Activated CD4-positive, alpha-beta T cell treated with anti-CD3 and anti-CD28 coated beads, Interleukin-2, amount 10 ng/mL, durations not matched to agents 24 days and 14 days (primary cell): ENCODE measurements at places on chromosomes 5 and 9. TPM values are rescaled to one million over a fixed set of nuclear protein-coding genes. Genes with fewer than 3 reads are reported as not detected.

DNA sequence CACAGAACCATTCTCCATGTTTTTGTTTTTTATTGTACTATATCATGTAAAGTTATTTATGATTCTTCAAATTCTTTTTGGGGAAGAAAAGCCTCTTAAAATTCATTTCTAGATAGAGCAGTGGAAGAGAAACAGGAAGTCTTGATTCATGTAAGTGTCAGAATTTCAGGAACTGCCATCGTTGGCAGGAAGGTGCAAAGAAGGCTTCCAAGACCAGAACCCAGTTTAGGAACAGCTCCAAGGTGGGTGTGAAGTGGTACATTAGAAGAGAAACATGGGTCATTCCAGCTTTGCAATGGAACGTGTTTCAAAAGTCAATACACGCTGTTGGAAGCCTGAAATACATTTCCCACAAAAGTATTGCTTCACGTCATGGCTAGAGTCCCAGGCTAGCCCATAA is 14.8 kb downstream of the SAXO1 start:
- DNase-seq: no peak

DNA sequence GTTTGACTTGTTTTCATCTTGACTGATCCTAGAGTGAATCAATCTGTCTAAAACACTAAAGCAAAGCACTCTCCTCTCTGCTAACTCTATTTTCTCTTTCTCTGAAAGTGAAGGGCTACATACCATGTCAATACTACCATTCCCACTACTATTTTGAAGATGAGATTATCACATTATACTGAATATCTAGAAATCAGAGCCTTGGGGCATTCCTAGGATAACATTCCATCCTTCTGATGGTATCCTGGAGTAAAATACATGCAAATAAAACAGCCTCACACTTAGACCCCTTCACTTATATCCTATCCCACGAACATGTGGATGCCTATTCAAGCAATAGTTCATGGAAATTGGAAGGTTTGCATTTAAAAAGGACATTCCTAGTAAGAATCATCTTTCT is 309.3 kb upstream of the ACTBL2 start:
- no peak for DNase-seq

The NRARP gene
- total RNA-seq: 12.9 and 13.4 TPM in 2 replicates

GRCh38 chr9:137046088-137046787 is at the start of gene NPDC1:
NPDC1 (minus strand) TSS chr9:137046177; CDS start chr9:137045989, 188 bp downstream.
- peak; percentile 95 for DNase-seq

GRCh38 chr5:132215329-132215728 is 12.3 kb downstream of the P4HA2 start:
- DNase-seq: no peak

DNA sequence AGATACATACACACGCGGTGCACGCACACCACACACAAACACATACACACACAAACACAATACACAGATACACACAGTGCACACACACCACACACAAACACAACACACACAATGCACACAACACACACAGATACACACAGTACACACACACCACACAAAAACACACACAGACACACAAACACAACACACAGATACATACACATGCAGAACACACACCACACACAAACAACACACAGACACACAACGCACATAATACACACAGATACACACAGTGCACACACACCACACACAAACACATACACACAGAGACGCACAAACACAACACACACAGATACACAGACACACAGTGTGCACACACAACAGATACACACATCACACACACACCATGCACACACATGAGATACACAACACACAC is 5.9 kb upstream of the CCDC187 start:
- DNase-seq: no peak

The FREM1 gene
- total RNA-seq: not detected in 2 replicates

DNA sequence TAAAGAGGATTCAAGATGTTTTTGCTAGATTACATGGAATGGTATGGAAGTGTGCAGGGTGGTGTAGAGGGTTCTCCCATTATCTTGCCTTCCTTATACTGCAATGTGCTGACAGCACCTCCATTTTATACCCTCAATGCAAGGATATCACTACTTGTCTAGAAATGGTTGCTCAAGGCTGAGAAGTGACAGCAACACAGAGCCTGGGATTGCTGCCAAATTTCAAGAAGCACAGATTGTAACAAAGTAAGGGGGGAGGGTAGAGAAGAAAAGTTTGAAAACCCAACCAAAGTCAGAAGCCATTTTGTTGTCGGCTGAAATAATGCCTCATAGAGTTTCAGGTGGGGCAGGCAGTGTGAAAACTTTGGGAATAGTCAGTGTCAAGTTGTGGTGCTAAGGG is 29.8 kb downstream of the PCDHAC2 start:
- no peak for DNase-seq

- DNase-seq: peak; percentile 60
Measured at GRCh38 chr9:70564468-70565335, 150.2 kb upstream of the KLF9 start.

DNA sequence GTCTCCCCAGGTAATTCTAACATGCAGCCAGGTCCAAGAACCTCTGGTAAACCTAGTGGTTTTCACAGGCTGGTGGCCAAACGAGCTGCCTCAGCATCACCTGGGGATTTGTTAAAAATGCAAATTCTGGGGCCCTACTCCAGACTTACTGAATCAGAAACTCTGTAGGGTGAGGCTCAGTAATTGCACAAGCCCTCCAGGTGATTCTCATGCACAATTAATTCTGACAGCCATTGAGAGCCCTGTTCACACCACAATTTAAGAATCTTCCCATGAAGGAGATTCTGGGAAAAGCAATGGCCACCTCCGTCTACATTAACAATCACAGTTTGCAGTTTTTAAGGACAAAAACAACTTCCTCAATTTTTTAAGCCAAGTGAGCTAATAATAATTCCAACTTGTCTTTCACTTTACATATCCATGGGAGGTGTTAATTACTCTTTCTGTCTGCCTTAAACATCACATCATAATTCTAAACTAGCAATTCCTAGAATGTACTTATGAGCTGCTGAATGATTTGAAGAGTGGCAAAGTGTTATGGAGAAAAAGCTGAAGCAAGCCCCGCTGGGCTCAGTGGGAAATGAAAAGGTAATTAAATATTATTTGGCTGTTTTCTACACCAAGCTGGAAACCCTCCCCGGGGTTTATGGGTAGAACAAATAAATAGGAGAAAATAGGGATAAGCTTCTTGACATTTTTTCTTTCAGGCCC is 70.0 kb downstream of the GLDC start:
- DNase-seq: no peak

The RLN1 gene
- 0.59 and 0.84 TPM in 2 replicates for total RNA-seq

- no peak for DNase-seq
Measured at GRCh38 chr9:121576281-121577075, 75.0 kb upstream of the DAB2IP start.
